ENCODE measurements at places on chromosomes 2 and 18. TPM values are rescaled to one million over a fixed set of nuclear protein-coding genes. Genes with fewer than 3 reads are reported as not detected.

Gene KCNK3
- total RNA-seq: 0.28 TPM

Gene UGT1A4
- total RNA-seq: not detected

Gene IL18R1
- 1.5 TPM for total RNA-seq

Gene TACR1
- under 0.01 TPM for total RNA-seq

Gene TSPYL6
- total RNA-seq: not detected

Gene TUBA3D
- not detected for total RNA-seq

Gene GKN2
- total RNA-seq: not detected

Gene MOGAT1
- not detected for total RNA-seq

Gene CABYR
- total RNA-seq: 3.6 TPM

Gene EGR4
- not detected for total RNA-seq

Gene TMEM163
- total RNA-seq: not detected

Gene SCN2A
- total RNA-seq: 0.43 TPM

Gene CABLES1
- total RNA-seq: 9.4 TPM

Gene FAM124B
- under 0.01 TPM for total RNA-seq

Gene SEC11C
- 21.6 TPM for total RNA-seq

Gene IL36RN
- total RNA-seq: 0.09 TPM

Gene CMPK2
- total RNA-seq: 0.43 TPM

Gene RUFY4
- total RNA-seq: not detected

Gene KCNE4
- 43.9 TPM for total RNA-seq

Gene ALLC
- total RNA-seq: not detected

Measured in smooth muscle cell of bladder (primary cell).